Thyroid gland (tissue), 4 donors: ENCODE measurements at places on chromosomes 6 and 20. TPM values are rescaled to one million over a fixed set of nuclear protein-coding genes. Genes with fewer than 3 reads are reported as not detected.
A peak's percentile ranks its signal among the peaks of the same experiment; 100 is the strongest.

DNA sequence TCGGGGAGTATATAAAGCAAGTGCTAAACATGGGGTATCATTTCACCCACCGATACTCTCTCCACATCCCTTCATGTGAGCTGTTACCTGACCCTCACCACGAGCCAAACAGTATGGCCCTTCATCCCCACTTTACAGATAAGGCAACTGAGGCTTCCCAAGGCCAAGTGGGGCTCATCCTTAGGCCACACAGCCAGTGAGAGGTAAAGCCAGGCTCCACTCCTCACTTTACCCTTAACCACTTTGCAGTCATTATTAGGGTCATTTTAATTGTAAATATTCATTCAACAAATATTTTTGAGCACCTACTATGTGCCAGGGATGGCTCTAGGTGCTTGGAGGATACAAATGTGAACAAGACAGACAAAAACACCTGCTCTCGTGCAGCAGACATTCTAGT is 7.0 kb downstream of the SIRPA start:
- H3K4me1 ChIP-seq = no peaks in the 10 kb centered on the region
- H3K4me3 ChIP-seq = no peak overlapping the region
- H3K27ac ChIP-seq = no peak overlapping the region
- H3K27me3 ChIP-seq = no peaks in the 10 kb centered on the region
- H3K36me3 ChIP-seq = no peaks in the 10 kb centered on the region

- H3K4me3 ChIP-seq = peak overlapping the region; percentile 16
- H3K36me3 ChIP-seq = no peaks in the 10 kb centered on the region
- H3K4me1 ChIP-seq = peaks cover 27% of the 10 kb centered on the region
Observed at GRCh38 chr20:21505810-21506530, 7.9 kb downstream of the NKX2-2 start.

DNA sequence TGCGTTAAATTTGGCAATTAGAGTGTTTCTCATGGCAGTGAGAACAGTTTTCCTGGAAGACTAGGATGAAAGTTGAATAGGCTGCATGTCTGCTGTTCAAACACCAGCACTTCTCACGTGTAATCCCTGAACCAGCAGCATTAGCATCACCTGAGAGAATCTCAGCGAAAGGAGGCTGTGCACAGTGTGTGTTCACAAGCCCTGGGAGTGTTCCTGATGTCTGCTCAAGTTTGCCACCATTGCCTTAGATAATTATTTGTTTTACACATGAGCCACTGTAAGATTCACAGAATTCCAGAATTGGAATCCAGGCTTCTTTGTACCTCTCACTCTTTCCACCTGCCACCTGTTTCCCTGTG is 117.3 kb downstream of the JARID2 start:
- H3K27me3 ChIP-seq = no peaks in the 10 kb centered on the region
- H3K4me1 ChIP-seq = peaks cover 34% of the 10 kb centered on the region
- no peaks in the 10 kb centered on the region for H3K36me3 ChIP-seq
- no peak overlapping the region for H3K4me3 ChIP-seq

GRCh38 chr20:61833807-61834610 is 231.7 kb downstream of the TAF4 start:
- H3K27ac ChIP-seq = no peak overlapping the region
- H3K27me3 ChIP-seq = no peaks in the 10 kb centered on the region
- no peaks in the 10 kb centered on the region for H3K36me3 ChIP-seq

- H3K4me3 ChIP-seq = no peak overlapping the region
- H3K27me3 ChIP-seq = no peaks in the 10 kb centered on the region
- H3K27ac ChIP-seq = no peak overlapping the region
- no peak for DNase-seq
- no peaks in the 10 kb centered on the region for H3K36me3 ChIP-seq
Observed at GRCh38 chr6:22069306-22069800, 227.5 kb downstream of the PRL start.

- H3K4me3 ChIP-seq = no peak overlapping the region
- no peaks in the 10 kb centered on the region for H3K27me3 ChIP-seq
- no peaks in the 10 kb centered on the region for H3K36me3 ChIP-seq
- no peak overlapping the region for H3K27ac ChIP-seq
- H3K4me1 ChIP-seq = peaks cover 3% of the 10 kb centered on the region
Observed at GRCh38 chr6:166612471-166612881, 14.6 kb downstream of the RPS6KA2 start.

GRCh38 chr6:137830511-137830911 is 36.5 kb upstream of the TNFAIP3 start:
- no peak overlapping the region for H3K27ac ChIP-seq
- H3K36me3 ChIP-seq = no peaks in the 10 kb centered on the region
- no peaks in the 10 kb centered on the region for H3K27me3 ChIP-seq
- no peaks in the 10 kb centered on the region for H3K4me1 ChIP-seq
- DNase-seq = no peak
- H3K4me3 ChIP-seq = no peak overlapping the region

DNA sequence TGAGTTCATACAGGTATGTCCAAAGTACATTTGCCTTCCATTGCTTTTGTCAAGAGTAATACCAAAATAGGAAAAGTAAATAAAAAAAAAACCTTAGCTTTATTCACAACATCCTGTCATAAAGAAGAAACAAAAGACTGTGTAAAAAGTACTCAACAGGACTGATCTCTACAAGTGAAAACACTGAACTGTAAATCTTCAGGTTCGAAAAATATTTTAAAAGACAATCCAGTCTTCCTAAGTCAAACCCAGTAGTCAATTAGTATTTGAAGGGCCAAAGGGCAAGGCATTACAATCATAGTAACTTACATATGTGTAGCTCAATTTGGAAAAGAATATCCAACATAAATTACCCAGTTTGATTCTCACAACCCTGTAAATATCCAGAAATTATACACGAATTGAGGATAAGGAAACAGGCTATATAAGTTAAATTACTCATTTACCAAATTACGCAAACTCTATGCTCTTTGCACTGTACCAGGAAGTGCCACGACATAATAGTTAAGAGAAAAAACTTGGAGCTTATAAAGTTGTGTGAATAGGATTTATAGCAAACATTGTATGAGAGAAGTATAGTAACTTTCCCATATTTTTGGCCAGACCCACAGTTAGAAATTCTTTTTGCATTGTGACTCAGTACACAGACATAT is 21.2 kb downstream of the PTPRK start:
- H3K27ac ChIP-seq = no peak overlapping the region
- H3K36me3 ChIP-seq = no peaks in the 10 kb centered on the region

- H3K27me3 ChIP-seq = no peaks in the 10 kb centered on the region
- no peak overlapping the region for H3K4me3 ChIP-seq
Observed at GRCh38 chr6:143578054-143578453, 66.5 kb upstream of the FUCA2 start.

GRCh38 chr6:97066056-97066455 is 141.5 kb downstream of the KLHL32 start:
- H3K4me3 ChIP-seq = no peak overlapping the region
- H3K36me3 ChIP-seq = no peaks in the 10 kb centered on the region
- no peak overlapping the region for H3K27ac ChIP-seq
- H3K4me1 ChIP-seq = no peaks in the 10 kb centered on the region

- H3K36me3 ChIP-seq = no peaks in the 10 kb centered on the region
- H3K4me3 ChIP-seq = no peak overlapping the region
- no peak overlapping the region for H3K27ac ChIP-seq
- no peaks in the 10 kb centered on the region for H3K27me3 ChIP-seq
- no peak for DNase-seq
Observed at GRCh38 chr6:14135893-14136539, 18.4 kb downstream of the CD83 start.

DNA sequence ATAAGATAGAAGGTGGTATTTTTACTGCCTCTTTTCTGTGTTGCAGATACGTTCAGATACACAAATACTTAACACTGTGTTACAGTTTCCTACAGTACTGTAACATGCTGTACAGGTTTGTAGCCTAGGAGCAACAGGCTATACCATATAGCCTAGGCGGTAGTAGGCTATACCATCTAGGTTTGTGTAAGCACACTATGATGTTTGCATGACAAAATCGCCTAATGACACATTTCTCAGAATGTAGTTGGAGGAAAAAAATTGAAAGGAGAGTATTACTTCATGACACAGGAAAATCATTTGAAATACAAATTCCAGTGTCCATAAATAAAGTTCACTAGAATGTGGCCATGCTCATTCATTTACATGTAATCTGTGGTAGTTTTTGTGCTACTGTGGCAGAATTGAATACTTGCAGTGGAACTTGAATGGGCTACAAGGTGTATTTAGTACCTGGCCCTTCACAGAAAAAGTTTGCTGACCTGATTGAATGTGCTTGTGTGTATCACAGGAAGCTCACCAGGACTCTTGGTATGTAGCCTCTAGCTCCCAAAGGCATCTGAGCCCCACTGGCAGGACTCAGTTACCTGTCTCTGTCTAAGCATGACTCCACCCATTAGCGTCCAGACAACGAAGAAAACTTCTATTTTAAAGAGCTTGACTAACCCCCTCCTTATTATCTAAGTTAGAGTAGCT is 18.8 kb downstream of the TOP1 start:
- H3K36me3 ChIP-seq = no peaks in the 10 kb centered on the region
- peaks cover 69% of the 10 kb centered on the region for H3K4me1 ChIP-seq
- no peak for DNase-seq
- peak overlapping the region; percentile 51 for H3K27ac ChIP-seq
- H3K4me3 ChIP-seq = no peak overlapping the region

DNA sequence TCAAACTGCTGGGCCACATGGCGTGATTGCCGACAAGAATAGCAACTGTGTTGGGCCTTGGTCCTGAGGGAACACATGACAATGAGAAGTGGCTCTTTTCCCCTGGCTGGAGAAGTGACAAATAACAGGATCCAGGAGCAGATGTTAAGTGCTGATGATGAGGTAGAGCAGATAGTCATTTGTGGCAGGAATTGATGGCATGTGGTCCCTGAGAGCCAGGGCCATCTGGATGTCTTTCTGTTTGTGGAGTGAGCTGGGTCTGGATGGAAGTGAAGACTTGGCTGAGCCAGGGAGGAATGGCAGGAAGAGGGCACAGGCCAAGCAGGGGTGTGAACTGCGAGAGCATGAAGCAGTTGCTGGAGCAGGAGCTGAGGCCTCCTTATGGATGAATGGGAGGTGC is 67.8 kb downstream of the SCAND1 start:
- no peak for DNase-seq
- no peaks in the 10 kb centered on the region for H3K27me3 ChIP-seq
- H3K27ac ChIP-seq = no peak overlapping the region
- no peak overlapping the region for H3K4me3 ChIP-seq
- no peaks in the 10 kb centered on the region for H3K36me3 ChIP-seq

DNA sequence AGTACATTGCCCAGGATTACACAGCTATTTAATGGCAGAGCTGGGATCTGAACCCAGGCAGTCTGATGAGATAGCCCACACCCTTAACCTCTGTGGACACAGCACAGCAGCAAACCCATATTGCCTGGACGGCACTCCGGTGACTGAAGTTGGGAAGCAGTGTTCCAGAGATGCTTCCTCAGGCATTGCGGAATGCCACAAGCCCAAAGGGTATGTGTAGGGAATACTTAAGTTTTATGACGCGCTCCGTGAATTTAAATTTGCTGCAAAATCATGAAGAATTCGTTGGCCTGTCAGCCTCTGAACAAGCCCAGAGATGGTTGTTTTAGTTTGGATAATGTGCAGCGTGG is 46.4 kb downstream of the PSMG4 start:
- H3K4me3 ChIP-seq = no peak overlapping the region
- no peak overlapping the region for H3K27ac ChIP-seq
- no peaks in the 10 kb centered on the region for H3K36me3 ChIP-seq
- H3K4me1 ChIP-seq = no peaks in the 10 kb centered on the region
- DNase-seq = no peak

DNA sequence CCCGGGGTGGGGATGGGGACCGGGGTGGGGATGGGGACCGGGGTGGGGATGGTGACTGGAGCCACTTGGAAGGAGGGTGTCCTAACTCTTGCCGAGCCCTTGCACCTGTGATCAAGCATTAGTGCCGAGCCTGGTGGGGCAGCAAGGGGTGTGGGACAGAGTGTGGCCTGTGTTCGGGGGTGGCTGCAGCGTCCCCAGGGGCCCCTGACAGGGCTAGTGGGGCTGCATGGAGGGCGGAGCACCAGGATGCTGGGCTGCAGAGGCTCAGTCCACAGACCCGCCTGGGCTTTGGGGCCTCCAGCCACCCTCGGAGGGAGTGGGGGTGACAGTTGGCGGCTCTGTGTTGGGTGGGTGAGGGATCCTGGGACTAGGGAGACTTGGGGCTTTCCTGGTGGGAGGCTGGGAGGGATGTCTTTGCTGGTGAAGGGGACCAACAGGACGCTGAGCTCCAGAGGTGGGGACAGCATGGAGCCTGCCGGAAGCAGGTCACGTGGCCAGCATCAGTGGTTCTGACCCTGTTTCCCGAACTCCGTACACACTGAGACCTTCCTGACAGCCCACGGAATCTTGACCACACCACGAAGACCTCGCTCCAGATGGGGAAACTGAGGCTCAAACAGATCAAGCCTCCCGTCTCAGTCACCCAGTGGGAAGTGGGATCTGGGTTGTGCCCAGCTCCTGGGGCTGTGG is 4.6 kb downstream of the RBBP8NL start:
- H3K4me3 ChIP-seq = no peak overlapping the region
- peaks cover 32% of the 10 kb centered on the region for H3K4me1 ChIP-seq
- H3K27me3 ChIP-seq = no peaks in the 10 kb centered on the region
- no peak for DNase-seq
- H3K36me3 ChIP-seq = no peaks in the 10 kb centered on the region

- DNase-seq = no peak
- H3K36me3 ChIP-seq = no peaks in the 10 kb centered on the region
Observed at GRCh38 chr6:7821426-7821825, 89.2 kb downstream of the TXNDC5 start.

DNA sequence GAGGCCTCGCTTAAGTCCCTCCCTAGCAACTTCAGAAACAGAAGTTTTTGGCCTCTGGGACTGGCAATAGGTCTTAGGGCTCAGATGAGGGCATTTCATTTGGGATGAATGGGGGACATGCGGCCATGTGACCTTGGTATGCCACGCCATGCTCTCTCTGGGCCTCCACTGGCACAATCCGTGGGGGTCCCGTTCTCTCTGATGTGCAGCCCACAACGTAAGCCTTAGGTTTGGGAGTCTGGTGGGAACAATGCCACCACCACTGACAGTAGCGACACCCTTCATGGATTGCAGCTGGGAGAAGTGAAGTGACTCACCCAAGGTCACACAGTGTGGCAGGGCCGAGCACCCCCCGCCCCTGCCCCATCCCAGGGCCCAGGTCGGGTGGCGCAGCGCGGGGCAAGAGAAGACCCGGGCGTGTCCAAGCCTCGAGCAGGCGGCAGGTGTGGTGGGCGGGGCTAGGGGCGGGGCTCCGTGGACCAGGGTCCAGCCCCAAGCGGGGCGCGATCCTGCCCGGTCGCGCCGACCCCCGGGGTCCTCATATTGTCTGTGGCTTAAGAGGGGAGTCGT is 864 bp upstream of the CEBPB start:
- peak; percentile 41 for DNase-seq
- peaks cover 30% of the 10 kb centered on the region for H3K4me1 ChIP-seq
- peaks cover 18% of the 10 kb centered on the region for H3K36me3 ChIP-seq
- peak overlapping the region; percentile 99 for H3K27ac ChIP-seq
- no peaks in the 10 kb centered on the region for H3K27me3 ChIP-seq

The TMEM74B gene
- 0.63 TPM for total RNA-seq

The NRM gene
- total RNA-seq = 3.5 TPM

The AKIRIN2 gene
- 22.4 TPM for total RNA-seq

The TAP1 gene
- total RNA-seq = 26.3 TPM

The ENPP3 gene
- total RNA-seq = 0.89 TPM

The GDAP1L1 gene
- total RNA-seq = not detected
